ENCODE measurements at places on chromosomes 5 and 9.

GRCh38 chr9:90421786-90422185, 220.8 kb downstream of the DIRAS2 start:
- DNase-seq: no peak

GRCh38 chr5:96790961-96791504, 16.7 kb downstream of the ERAP1 start:
- no peak for DNase-seq

DNA sequence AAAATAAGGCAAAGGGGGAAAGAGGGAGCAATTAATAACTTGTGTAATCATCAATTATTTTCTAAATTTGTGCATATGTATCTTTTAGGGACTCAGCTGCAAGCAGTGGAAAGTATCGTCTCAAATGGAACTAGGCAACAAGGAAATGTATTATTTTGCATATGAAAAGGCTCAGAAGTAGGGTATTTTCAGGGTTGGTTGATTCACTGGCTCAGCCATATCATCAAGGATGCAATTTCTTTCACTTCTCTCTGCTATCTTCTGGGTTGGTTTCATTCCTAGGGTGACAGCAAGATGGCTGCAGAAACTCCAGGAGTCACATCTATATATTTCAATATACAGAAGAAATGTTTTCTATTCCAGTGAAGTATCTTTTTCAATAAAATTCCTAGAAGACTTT, 509.8 kb downstream of the DMAC1 start:
- no peak for DNase-seq

- no peak for DNase-seq
Observed at GRCh38 chr9:109094268-109094667, 25.5 kb downstream of the TMEM245 start.

- DNase-seq: no peak
Observed at GRCh38 chr5:91408710-91409109, 25.6 kb upstream of the ARRDC3 start.
